ENCODE measurements at places on chromosomes 5 and 9. TPM values are rescaled to one million over a fixed set of nuclear protein-coding genes. Genes with fewer than 3 reads are reported as not detected.

ALDH1A1 gene
- 247 TPM for total RNA-seq

IFNA21 gene
- total RNA-seq, result not detected

ENTPD8 gene
- not detected for total RNA-seq

PPP3R2 gene
- total RNA-seq, result not detected

TOPORS gene
- 23.4 TPM for total RNA-seq

CMYA5 gene
- 8.1 TPM for total RNA-seq

PRSS3 gene
- total RNA-seq, result not detected

FAM153A gene
- 2.1 TPM for total RNA-seq

PCDHGA10 gene
- total RNA-seq, result 9.2 TPM

FBXL7 gene
- total RNA-seq, result 41.5 TPM

TOR2A gene
- 14.4 TPM for total RNA-seq

SARDH gene
- 16.4 TPM for total RNA-seq

C9 gene
- total RNA-seq, result not detected

FOXD4L6 gene
- total RNA-seq, result not detected

FSTL4 gene
- not detected for total RNA-seq

CTXN3 gene
- total RNA-seq, result not detected

LCN15 gene
- not detected for total RNA-seq

IL17B gene
- 109 TPM for total RNA-seq

PITX1 gene
- total RNA-seq, result 5.4 TPM

MEIKIN gene
- total RNA-seq, result not detected

GRXCR2 gene
- not detected for total RNA-seq

ARL14EPL gene
- not detected for total RNA-seq

SPINK6 gene
- total RNA-seq, result not detected

ARL10 gene
- 12.0 TPM for total RNA-seq
